ENCODE measurements at places on chromosomes 6 and 20.

DNA sequence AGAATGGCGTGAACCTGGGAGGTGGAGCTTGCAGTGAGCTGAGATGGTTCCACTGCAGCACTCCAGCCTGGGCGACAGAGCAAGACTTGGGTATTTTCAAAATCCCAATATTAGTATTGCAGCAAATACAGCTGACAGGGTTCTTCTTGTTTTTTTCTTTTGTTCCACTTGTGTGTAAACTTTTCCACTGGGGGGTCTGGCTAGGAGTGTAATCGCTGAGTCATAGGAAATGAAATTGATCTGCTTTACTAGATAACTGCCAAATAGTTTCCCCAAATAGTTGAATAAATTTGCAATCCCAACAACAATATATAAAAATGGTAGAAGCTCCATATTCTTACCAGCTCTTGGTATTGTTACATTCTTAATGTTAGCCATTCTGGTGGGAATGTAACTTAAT, 526.0 kb upstream of the SOX4 start:
- DNase-seq, result no peak

DNA sequence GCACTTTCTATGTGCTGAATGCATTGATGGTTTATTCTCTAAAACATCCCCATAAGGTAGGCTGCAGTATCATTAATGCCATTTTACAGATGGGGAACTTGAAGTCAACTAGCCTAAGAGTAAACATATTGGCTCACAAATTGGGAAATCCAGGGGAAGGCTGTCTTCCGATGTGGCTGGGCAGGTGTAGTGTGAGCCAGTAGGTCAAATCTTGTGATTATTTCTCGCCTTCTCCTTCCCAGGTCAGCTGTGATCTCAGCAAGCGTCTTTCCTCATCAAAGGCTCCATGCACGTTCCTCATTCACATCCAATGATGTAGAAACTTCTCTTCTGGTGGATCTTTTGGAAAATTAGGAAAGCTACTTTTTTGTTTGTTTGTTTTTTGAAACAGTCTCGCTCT, 94.1 kb upstream of the SHLD1 start:
- DNase-seq, result no peak

DNA sequence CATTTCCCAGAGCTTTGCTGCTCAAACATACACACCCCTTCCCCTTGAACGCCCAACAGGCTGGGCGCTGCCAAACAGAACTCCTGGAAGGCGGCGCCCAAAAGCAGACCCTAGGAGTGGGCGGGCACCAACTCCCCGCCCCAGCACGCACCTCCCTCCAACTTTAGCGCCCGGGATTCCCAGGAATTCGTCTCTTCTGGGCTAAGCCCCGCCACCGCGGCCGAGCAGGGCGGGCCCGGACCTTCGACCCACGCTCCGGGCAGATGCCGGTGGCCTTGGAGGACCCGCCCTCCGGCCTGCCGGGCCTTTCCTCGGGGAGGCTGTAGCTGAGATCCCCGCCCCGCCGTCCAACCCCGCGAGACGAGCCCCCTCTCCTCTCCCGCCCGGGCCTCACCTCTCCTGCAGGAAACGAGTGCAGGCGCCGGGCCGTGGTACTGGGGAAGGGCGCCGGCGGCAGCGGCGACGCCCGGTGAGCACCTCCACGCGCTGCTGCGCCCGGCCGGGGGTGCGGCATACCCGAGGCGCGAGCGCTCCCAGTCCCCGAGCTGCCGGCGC, 659 bp downstream of the MCUR1 start:
- DNase-seq, result no peak

DNA sequence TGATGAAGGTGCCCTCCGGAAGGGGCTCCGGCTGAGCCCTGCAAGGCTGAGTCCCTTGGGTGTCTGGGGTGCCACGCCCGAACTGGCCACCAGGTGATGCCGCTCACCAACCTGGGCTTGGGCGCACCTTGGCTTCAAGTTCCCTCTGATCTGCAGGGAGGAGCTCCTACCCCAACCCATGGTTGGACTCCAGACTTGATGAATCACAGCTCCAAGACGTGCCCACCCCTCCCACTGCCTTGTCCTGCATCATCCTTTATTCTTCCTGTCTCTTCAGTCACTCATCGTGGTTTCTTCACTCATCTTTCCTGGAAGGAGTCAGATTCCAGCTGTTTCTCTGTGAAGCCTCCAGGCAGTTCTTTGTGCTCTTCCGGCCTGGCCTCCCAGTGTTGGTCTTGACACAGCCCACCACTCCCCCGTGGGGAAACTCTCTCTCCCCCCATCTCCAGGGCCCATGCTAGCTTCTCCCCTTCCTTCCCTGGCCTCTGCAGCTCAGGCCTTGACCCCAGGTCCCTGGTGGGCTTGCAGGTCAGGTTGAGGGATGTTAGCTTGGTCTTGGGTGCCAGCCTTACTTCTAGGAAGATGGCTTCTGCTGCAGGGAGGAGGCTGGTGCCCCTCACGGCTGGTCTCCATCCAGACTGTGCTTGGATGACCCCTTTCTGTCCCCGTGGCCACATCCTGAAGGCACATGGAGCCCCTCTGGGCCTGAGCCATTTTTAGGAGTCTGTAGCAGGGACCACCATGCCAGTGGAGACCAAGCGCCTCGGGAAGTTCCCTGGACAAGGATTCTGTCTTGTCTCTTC, 2.6 kb upstream of the ZBP1 start:
- DNase-seq, result peak; percentile 47

GRCh38 chr6:151498327-151498726, 4.5 kb downstream of the CCDC170 start:
- no peak for DNase-seq

GRCh38 chr20:50359607-50360217, 150.5 kb upstream of the PTPN1 start:
- DNase-seq, result no peak

DNA sequence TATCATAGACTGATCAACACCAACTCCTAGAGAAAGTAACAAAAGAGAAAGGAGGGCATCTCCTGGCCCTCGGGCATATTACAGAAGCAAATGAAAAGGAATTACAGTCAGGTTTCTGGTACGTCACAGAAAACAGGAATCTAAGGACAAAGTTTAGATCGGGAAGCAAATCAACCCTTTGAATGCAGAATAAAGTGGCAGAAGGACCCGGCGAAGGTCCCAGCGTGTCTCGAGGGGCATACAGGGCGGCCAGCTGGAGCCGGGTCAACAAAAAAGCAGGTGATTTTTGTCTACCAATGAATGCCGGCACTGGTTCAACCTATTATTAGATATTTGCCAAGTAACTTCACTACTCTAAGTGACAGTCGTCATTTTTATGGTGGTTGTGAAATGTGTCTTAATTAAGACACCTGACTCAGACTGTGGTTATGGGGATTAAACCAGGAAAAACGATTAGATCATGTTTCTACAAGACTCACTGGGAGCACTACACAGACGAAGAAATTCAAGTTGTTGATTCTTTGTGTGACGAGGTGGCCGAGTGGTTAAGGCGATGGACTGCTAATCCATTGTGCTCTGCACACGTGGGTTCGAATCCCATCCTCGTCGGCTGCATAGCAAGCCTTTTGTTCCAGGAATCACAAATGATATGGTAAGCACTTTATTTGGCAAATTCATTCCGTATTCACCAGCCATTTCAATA, 12.4 kb upstream of the ZSCAN9 start:
- no peak for DNase-seq

DNA sequence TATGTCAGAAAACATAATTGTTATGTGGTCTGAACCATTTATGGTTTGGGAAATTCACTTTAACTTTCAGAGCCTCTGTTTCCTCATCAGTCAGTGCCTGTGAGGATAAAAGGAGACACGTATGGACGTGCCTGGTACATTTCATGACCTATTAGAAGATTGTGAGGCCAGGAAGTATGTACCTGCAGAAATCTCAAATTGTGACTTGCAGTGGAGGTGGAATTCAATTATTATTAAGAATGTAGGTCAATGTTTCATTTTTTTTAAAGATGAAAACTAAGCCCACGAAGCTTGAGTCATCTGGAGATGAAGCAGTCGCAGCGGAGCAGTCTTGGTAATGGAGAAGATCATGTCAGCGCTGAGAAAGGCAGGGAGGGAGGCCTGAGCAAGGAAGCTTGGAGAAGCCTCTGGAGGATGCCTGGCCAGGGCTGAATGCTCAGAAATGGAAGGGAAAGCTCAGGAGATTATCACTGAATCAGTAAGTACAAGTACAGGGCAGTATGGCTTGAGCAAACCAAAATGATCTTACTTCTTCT, 3.9 kb upstream of the DSE start:
- no peak for DNase-seq

- DNase-seq, result no peak
These were observed 462.6 kb downstream of the TBC1D32 start for GRCh38 chr6:120871416-120872261.

GRCh38 chr6:13813026-13813425, 1.3 kb downstream of the MCUR1 start:
- no peak for DNase-seq

- no peak for DNase-seq
These were observed 23.1 kb upstream of the MROH8 start for GRCh38 chr20:37202267-37202943.

DNA sequence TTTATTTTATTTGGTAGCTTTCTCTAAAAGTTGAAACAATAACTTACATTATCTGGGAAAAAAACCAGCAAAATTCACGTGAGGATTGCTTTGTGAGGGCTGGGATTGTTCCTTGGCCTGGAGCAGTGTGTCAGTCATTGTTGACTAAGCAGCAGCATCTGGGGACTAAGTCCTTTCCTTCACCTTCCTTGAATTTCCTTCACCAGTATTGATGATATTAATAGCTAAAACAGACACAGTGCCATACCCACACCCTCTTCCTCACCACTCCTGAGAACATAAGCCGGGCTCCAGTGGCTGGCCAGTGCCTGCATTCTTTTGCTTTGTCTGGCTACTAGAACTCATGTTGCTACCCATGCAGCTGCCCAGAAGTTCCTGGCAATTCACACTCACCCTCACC, 23.7 kb downstream of the PLCB1 start:
- no peak for DNase-seq

GRCh38 chr6:124994648-124995047, 32.4 kb downstream of the RNF217 start:
- no peak for DNase-seq

DNA sequence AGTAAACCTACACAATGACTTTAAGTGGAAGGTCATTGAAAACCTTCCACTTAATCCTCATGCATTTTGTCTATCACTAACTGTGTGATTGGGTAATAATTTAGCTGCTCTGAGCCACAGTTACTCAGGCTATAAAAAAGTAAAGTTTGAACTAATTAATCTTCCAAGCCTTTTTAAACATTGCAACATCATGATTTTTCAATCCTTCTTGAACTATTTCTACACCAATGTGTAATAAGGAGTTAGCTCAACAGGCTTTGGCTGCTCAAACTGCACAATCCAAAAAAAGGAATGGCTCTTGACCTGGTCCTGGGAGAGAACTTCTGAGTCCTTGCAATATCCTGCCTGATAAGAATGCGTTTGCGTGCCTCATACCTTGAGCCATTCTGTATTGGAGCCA, 34.8 kb upstream of the FILIP1 start:
- DNase-seq, result no peak

GRCh38 chr6:114228675-114229074, 114.1 kb downstream of the HS3ST5 start:
- no peak for DNase-seq

GRCh38 chr6:142944124-142945048, 590 bp downstream of the HIVEP2 start:
- DNase-seq, result peak; percentile 73

DNA sequence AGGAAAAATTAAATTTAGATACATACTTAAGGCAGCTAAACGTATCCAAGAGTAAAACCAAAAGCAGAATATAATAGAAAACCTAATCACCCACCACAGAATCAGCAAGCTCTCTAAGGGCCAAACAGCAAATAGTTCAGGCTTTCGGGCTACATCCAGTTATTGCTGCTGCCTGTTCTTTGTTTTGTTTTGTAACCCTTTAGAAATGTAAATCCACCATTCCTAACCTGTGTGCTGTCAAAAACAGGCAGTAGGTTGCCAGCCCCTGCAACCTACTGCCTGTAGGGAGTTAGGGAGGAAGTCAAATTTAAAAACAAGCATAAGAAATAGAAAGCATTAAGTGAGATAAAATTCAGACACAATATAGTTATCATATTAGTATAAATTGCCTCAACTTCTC, 225.9 kb downstream of the PTPRT start:
- DNase-seq, result no peak

DNA sequence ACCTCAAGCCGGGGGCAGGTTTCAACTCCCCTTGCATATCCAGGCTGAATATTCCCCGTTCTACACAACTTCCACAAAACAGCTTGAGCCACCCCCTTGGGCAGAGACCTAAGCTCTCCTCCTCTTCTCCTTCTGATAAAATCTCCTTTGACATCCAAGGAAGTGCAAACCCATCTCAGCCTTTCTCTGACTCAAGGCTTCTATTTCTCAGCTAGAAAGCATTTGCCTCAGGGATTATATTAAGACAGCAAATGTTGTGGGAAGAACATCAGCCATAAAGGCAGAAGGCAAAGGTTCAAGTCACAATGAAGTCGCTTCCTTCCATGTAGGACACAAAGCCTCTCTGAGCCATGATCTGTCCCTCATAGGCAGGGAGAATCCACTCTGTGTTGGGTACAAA, 386.6 kb upstream of the ARID1B start:
- DNase-seq, result no peak

DNA sequence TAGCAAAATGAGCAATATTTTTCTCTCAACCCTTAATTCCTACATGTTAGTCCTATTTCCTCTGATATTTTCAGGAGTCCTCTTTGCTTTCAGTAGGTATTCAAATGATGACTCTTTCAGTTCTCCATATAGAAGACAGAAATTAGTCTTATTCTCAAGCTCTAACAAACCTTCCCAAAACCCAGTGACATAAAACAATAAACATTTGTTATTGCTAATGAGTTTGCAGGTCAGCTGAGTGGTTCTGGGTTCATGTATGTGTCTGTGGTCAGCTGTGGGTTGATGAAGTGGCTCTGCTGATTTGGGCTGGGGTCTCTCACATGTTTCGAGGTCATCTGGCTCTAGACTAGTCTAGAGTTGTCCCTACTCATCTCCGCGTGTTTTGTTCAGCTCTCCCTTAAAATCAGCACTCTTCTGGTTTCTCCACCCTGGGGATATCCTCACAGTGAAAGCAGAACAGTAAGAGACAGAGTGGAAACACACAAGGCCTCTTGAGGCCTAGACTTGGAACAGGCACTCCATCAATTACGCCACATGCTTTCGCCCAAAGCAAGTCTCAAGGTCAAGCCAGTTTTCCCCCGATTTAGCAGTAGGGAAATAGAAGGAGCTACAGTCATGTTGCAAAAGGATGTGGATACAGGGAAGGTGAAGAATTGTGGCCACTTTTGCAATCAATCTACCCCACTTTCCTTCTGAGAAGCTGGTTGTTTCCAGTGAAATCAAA, 273.0 kb downstream of the PLCB1 start:
- DNase-seq, result no peak
